ENCODE measurements at places on chromosomes 16 and 17.

- peak; percentile 42 for DNase-seq
Measured at GRCh38 chr16:71746442-71747046, 22.0 kb upstream of the PHLPP2 start.

- peak; percentile 92 for DNase-seq
Measured at GRCh38 chr16:67862623-67863583, 9.9 kb upstream of the EDC4 start.

- DNase-seq, result no peak
Measured at GRCh38 chr16:54175552-54176375, 110.8 kb downstream of the IRX3 start.

- DNase-seq, result no peak
Measured at GRCh38 chr17:57425903-57426880, 169.9 kb downstream of the MSI2 start.

DNA sequence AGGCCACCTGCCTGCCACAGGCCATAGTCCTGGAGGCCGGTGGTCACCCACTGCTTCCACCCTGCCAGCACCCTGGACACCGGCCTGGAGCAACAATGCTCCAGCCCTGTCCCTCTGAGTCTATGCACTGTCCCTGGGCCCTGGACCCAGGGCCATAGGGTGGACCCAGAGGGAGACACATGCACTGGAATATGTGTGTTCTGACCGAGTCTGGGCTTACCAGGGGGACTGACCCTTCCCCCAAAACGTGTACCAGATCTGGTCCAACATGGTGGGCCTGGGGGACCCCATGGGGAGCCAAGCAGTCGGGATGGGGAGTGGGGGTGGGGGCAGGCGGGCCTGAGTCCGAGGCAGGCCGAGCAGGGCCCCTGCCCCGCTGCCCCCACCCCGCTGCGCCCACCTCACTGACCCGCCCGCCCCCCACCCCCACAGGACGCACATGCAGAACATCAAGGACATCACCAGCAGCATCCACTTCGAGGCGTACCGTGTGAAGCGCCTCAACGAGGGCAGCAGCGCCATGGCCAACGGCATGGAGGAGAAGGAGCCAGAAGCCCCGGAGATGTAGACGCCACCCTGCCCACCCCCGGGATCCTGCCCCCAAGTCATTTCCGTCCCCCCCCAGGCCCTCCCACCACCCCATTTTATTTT is 357.4 kb downstream of the SEC14L1 start:
- no peak for DNase-seq

DNA sequence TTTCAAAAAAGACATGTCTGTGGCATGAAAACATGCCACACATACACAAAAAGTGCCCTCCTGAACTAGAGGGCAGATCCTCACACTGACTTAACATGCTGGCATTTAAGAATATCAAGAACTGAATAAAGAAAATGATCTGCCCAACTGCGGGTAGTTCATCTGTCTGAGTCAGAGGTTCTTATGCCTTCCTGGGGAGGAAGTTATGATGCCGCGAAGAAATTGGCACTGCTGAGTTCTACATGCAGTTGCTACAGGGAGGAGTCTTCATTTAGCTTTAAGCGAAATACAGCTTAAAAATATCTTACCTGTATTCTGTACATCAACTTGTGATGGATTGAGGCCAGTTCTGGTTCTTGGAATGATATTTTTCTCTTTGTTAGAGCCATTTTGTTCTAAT is 6.3 kb downstream of the ALDH3A2 start:
- DNase-seq, result no peak

GRCh38 chr16:82695806-82696205 is 69.0 kb downstream of the CDH13 start:
- DNase-seq, result no peak

GRCh38 chr16:19717314-19717713 is 713 bp downstream of the KNOP1 start:
- no peak for DNase-seq

- peak; percentile 83 for DNase-seq
Measured at GRCh38 chr17:66302761-66303626, 581 bp downstream of the PRKCA start.

DNA sequence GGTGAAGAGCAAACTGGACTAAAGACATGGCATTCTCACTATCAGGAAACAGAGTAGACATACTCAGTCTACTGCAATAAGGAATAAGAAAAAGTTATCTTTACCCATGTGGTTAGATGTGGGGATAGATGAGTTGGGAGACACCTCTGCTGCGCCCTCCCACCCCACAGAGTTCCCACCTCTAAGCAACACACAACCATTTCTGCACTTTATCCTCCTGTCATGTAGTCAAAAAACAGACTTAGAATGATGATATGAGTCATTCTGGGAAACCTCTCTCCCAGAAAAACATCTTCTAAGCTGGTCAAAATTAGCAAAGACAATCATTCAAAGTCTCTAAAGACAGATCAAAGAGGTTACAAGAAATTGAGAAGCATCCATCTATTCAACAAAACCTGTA is 94.9 kb downstream of the CACNG1 start:
- no peak for DNase-seq

DNA sequence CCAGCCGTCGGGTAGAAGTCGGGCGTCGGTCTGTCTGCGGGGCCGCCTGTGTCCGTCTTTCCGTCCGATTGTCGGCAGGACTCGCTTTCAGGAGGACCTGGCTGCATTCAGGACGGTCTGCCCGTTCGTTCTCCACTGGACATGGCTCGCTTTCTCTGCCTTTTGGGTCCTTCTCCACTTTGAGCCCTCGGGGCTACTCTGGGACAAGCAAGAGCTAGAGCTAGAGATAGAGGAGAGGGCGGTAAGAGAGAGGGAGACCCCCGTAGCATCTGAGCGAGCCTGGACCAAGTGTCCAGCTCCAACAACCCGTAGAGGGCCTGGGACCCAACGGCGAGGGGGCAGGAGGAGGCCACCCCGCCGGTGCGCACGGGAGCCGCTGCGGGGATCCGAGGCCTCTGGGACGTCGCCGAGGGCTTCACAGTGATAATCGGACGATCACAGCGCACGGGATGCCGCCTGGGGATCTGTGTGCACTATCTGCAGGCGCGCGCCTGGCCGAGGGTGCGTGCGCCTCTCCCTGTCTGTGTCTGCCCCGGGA is 4.5 kb downstream of the TBX4 start:
- no peak for DNase-seq

DNA sequence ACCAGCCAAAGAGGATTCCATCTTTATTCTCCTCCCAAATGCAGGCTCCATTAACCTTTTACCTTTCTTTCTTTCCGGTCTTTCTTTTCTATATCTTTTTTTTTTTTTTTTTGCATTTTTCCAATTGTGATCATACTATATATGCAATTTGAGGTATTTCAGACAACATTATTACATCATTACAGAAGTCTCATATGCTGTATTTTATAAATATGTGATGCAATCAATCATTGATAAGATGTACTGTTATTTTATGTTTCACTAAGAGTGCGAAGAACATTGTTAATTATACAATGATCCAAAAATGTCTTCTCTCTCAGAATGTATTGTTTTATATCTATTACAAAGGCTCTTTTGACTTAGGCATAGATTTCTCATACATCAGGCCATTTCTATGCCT is 683.1 kb downstream of the WWOX start:
- no peak for DNase-seq

DNA sequence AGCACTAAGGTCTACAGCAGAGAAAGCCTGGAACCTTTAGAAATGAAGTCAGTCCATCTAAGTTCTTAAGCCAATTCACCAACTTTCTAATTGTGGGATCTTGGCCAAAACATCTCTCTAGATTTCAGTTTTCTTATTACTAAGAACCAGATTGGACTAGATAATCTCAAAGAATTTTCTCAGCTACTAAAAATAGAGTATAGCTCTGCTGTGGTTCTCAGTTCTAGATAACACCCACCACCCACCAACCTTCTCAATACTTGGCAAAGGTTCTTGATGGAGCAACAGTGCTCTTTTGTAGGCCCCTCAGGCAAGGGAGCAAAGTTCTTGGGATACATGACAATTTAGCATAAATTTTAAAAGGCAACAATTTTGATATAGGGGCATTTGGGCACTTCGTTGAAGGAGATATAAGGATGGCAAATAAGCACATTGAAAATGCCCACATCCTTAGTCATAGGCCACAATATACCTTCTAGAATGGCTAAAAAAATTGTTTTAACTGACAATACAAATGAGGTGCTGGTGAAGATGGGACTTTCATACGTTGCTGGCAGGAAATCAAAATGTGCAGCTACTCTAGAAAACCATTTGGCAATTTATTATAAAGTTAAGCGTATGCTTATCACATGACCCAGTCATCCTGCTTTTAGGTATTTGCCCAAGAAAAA is 74.4 kb upstream of the TMEM132E start:
- no peak for DNase-seq

DNA sequence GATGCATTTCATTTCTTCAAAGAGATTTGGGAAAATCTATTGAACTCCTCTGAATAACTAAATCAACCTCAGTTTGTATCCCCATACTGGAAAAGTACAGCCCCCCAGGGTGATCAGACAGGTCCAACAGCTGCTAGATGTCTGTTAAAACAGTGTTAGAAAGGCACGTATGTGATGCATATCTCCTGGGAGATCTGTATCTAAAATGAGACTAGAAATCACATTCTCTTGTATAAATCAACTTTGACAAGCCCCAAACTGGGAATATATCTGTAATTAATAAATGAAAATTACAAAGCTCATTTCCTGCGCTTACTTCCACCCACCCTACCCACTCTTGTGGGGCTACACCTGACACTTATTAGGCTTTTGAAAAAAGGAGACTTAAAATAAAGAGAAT is 3.8 kb upstream of the KIF2B start:
- DNase-seq, result no peak

DNA sequence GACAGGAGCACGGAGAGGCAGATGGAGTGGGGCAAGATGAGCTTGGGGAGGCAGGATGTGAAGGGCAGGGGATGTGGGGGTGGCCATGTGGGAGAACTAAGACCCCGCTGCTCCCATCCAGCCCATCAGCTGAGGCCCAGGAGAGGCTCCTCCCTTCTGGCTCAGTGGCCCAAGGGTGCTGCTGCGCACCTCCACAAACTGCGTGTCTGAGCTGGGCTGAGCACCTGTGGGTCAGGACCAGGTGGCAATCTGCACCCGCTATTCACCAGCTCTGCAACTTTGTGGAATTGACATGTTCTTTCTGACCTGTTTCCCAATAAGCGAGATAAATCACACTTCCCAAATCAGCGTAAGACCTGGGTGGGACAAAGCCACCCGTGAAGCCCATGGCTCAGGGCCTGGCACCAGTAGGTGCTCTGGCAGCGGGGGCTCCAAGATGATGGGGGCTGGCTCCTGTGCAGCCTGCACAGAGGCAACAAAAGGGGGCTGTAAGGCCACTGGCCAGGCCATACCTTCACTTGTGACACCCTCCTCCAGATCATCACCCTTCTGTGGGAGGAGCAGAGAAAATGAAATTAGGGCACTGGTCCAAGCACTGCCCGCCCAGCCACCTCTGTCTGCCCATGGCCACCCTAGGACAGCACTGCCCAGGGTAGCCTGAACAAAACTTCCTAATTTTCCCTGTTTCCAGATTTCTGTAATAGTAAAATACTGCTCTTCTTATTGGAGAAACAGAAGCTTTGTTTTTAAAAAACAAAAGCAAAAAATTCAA is 11.7 kb upstream of the SREBF1 start:
- DNase-seq, result no peak

- no peak for DNase-seq
Measured at GRCh38 chr16:68400083-68400923, 48.0 kb downstream of the SMPD3 start.

DNA sequence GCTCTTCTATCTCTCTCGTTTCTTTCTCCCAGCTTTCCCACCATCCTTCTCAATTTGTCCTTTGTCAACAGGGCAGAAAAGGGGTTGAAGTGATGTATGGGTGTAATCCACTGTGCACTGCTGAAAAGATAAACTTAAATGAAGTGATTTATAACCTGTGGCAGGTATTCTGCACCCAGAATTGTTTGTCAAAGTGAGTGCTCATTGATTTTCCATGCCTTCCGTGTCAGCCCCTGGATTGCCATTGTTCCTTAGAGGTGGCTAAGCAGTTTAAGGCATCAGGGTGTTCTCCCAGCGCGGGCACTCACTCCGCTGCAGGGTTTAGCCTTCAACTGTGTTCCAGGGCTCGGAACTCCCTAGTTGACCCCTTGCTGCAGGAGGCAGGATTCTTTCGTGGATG is 82.9 kb downstream of the PITPNC1 start:
- DNase-seq, result no peak

All from myocyte (in vitro differentiated cells).